ENCODE measurements at places on chromosomes 16 and 17.

DNA sequence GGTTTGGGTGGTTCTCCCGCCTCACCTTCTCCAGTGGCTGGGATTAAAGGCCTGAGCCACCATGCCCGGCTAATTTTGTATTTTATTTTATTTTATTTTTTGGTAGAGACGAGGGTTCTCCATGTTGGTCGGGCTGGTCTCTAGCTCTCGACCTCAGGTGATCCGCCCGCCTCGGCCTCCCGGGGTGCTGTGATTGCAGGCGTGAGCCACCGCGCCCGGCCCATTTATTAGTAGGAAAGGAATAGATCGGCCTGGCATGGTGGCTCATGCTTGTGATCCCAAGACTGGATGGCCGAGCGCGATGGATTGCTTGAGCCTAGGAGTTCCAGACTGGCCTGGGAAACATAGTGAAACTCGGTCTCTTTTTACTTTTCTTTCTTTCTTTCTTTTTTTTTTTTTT, 20.4 kb upstream of the RBL2 start:
- DNase-seq, result no peak

DNA sequence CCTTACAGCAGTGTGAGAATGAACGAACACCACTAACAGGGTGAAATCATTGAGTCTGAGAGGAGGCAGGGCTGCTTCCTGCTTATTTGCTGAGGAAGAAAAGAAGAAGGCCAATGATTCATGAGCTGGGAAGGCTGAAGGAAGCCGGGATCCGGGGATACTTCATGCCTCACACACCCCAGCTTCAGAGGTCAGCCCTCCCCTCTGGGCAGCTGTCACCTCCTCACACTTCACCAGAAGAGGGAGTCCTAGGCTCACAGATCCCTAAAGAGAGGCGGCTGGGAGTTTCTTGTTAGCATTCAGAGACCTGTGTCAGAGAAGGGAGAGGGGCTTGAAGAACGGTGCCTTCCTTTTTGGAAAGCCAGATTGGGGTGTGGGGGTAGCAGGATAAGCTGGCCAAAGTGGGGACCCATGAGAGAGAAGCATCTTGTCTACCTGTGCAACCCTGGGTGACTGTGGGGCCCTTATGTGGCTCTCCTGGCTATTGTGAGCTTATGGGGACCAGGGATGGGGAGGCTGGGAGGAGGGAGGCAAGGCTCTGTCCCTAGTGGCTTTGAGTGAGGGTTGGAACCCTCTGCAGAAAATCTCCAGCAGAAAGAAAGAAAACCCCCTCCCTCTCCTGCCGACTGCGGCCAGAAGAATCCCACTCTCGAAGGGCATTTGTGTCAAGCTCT, 94.6 kb downstream of the RGS9 start:
- peak; percentile 52 for DNase-seq

GRCh38 chr16:31118223-31119155, 1.0 kb downstream of the KAT8 start:
- DNase-seq, result no peak

DNA sequence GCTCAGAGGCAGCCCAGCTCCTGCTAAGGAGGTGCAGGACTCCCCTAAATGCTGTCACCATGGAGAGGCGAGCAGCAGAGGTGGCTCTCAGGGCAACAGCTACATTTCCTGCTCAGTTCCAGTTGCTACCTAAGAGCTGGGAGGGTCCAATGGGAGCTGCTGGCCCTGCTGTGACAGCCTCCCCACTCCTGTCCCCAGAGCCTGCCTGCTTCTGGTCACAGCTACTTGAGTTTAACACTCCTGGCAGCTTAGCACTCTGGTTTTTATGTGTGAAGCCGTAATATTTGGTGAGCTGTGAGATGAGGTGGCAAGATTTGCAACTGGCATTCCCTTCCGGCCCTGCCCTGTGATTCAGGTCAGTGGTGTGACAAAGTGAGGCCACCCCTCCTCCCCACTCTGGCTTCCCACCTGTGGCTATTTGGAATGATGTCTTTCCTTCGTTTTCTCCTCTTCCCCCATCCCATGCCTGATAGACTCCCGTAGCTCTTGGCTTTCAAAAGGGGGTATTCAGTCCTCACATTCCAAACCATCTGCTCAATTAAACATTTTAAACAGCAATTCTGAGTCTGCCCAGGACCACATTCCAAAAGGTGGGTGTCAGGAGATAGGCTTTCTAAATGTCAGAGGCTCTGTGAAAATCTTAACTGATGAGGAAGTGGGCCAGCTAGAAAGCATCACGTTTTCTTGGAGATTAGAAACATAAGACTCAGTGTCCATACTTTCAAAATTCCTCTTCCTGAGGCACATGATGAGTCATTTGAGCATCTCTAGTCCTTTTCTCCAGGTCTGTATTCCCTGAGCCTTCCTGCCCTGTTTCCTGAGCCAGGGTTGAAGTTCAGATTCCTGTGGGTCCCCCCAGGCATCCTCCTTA, 42.6 kb upstream of the SKAP1 start:
- DNase-seq, result no peak

DNA sequence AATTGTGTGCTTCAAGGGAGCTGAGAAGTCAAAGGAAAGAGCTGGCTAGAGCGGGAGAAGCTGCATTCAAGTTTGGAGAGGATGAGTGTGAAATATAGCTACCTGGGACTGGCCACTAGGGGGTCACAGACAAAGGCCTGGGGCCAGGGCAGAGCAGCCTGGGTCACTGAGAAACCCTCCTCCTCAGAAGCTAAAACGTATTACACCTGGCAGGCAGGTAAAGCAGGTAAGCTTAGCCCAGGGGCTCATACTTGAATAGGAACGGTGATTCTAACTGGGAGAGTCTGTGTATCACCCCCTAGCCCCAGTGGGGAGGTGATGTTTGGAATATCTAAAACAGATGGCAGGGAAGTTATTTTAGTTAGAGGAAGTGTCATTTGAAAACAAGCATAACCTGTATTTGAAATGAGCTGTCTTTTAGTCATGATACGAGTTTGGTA, 6.8 kb downstream of the KRT37 start:
- DNase-seq, result no peak

DNA sequence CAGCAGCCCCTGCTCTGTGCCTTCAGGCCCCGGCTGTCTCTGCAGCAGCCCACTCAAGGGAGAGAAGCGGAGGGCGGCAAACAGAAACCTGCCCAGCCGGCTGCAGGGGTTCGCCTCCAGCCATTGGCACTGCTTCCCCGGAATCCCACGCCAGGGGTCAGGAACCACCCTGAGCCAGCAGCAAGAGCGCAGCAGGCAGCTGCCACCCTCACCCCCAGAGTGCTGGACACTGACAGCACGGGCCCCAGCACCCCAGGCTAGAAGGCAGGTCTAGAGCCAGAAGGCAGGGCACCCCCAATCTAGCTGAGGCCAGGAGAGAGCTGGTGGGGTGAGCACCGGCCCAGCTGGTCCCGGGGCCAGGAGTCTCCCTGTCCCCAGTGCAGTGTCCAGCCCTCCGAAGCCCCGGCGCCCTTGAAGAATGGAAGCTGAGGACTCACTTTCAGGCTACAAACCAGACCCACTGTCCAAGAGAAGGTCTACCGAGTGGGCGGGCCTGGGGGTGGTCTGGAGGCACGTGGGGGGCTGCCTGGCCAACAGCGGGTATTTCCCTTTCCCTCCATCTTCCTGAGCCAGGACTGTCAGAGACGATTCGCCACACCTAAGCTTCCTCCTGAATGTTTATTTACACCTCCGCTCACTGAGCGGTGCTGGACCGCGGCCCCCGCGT, 8.4 kb downstream of the UBALD2 start:
- no peak for DNase-seq

DNA sequence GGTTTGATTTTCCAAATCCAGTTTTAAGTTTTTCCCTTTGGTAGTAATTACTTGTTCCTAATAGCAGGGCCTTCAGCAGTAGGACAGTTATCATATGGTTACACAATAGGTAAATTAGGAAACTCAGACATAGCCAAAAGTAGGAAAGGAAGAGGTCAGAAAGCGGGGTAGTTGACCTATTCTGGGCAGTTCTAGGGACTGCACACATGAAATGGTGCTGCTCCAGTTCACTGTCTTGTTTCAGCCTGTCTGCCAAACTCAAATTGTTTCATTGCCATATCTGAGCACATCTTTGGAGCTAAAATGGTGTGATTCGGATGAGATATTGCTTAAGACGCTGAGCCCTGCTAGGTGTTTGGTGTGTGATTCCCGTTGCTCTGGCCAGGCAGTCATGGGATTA, 56.7 kb downstream of the TANGO6 start:
- DNase-seq, result no peak

GRCh38 chr16:76278980-76279379, 1.8 kb downstream of the CNTNAP4 start:
- no peak for DNase-seq

DNA sequence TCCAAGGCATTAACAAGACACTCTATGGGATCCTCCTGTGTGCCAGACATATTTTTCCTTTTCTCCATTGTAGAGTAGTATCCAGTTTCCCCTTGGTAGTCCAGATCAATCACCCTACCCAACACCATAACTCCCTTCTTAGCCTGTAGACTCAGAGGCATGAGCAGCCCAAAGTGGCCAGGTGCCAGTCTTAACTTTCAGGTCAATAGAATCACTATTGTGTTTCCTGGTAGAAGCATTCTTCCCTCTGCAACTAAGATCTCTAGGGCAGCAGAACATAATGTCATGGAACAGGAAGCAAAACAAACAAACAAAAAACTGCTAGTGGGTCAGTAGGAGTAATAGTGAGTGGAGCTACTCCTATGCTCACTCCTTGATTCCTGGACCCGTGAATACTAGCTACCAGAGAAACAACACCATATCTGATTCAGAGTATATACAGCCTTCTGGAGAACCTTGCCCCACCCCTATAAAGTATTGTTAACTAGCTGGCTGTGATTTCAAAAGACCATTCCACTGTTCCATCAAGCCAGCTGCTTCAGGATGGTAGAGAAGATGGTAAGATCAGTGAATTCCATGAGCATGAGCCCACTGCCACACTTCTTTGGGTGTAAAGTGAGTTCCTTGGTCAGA, 11.2 kb upstream of the CLEC19A start:
- no peak for DNase-seq

- DNase-seq, result no peak
Observed at GRCh38 chr17:30344283-30345088, 10.6 kb upstream of the TMIGD1 start.

GRCh38 chr17:4490637-4491061, 8.0 kb upstream of the SPNS2 start:
- no peak for DNase-seq

- no peak for DNase-seq
Observed at GRCh38 chr16:73848993-73849392, 447.6 kb upstream of the PSMD7 start.

GRCh38 chr16:22139008-22139407, 23.3 kb upstream of the SDR42E2 start:
- no peak for DNase-seq

DNA sequence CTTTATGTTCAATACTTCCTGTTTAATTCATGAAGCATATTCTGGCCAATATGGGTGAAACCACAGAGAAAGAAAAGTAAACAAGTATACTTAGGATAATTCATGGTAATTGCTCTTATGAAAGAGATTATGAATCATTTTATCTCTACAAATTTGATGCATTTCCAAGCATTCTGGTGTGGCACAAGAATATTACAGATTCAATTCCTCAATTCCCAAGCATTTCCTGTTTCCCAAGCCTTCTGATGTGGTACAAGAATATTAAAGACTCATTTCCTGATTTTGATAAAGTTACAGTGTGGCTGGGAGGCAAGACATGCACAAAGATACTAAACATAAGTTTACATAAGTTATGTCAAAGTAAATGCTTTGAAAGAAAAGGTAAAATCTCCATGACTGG, 126.1 kb upstream of the NUDT7 start:
- no peak for DNase-seq

DNA sequence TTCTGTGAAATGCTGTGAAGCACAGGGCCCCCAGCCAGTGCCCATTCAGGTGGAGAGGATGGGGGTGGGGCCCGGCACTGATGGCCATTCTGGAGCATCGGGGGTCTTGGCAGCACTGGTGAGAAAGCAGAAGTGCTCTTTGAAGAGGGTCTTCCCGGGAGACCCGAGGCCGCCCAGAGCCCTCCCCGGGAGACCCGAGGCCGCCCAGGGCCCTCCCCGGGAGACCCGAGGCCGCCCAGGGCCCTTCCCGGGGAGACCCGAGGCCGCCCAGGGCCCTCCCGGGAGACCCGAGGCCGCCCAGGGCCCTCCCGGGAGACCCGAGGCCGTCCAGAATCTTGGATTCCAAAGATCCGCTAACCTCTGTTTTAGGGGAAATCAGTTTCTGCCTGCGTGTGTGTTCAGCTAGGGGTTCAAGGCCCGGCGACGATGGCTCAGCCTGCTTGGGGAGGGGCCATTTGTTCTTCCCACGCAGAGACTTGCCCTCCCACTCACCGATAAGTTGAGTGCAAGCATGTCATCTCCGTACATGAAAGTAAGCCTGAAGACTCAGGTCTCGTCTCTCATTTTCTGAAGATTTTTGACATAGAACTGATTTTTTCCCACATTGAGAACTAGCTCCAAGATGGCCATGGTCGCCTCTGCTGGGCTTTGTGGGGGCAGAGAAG, 35.2 kb upstream of the CAPN15 start:
- DNase-seq, result no peak

- DNase-seq, result peak; percentile 30
Observed at GRCh38 chr16:89658221-89658879, 714 bp downstream of the SPATA33 start.

Measured in stimulated activated CD4-positive, alpha-beta T cell treated with anti-CD3 and anti-CD28 coated beads, Interleukin-2, amount 100 ng/mL, for 24 hours (primary cell).